ENCODE measurements at places on chromosomes 6 and 20.

GRCh38 chr6:129233458-129234134, 350.7 kb downstream of the LAMA2 start:
- no peak for DNase-seq

GRCh38 chr6:160505970-160506369, 157.8 kb downstream of the SLC22A3 start:
- no peak for DNase-seq

DNA sequence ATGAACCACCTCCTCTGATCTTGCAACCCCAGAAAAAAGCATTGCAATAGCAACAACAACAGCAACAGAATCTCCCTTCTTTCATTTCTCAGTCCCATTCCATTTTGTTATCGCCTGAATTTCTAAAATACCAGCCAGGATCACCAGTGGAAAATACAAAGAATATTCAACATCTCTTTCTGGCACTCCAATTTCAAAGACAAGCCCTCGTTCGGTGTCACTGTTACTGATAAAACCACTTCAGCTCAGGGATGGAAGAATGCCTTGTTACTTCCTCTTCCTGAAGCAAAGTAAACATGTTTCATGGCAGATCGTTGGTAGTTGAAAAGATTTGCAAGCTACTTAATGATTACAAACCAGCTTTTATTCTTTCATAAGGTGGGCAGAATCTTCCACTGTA, 94.0 kb upstream of the SPTLC3 start:
- DNase-seq, result no peak

DNA sequence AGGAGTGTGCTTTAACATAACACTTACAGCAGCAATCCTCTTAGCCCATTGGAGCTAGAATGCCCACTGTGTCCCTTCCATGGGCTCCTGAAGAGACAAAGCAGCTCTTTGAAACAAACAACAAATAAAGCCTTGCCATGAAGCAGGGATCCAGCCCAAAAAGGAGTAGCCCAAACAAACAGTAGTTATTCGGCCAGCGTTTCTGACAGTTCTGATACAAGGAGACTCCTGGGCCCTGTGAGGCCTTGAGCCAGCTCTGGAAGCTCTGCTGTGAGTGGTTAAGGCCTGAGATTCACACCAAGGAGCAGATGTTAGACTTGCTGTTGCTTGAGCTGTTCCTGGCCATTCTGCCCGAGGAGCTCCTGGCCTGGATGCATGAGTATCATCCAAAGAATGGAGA, 16.9 kb upstream of the ZSCAN16 start:
- no peak for DNase-seq

DNA sequence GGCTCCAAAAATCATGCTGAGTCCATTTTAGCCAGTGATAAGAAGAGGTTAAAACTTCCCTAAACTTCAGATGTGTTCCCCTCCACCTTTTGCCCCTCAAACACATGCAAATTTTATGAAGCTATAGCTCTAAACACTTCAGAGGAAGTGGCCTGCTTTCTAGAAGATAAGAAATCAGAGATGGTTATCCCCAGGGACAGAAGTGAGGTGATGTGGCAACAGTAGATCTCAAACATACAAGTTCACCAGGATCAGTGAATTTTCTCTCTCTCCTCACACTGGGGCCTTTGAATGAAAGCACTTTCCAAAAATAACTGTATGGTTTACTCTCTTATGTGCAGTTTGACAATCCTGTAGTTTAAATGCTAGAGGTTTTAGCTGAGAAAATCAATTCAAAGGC, 332.0 kb downstream of the BTBD9 start:
- no peak for DNase-seq

DNA sequence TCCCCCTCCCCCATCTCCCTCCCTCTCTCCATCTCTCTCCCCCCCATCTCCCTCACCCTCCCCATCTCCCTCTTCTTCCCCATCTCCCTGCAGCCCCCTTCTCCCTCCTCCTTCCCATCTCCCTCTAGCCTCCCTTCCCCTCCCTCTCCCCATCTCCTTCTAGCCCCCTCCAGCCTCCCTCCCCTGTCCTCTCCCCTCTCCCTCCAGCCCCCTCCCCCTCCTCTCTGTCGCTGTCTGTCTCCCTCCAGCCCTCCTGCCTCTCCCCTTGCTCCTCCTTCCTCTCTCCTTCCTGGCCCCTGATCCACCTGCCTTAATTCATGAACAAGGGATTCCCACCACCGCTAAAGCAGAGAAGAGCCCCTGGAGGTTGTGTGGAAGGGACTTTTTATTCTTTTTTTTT, 26.9 kb upstream of the CHMP4B start:
- DNase-seq, result no peak

DNA sequence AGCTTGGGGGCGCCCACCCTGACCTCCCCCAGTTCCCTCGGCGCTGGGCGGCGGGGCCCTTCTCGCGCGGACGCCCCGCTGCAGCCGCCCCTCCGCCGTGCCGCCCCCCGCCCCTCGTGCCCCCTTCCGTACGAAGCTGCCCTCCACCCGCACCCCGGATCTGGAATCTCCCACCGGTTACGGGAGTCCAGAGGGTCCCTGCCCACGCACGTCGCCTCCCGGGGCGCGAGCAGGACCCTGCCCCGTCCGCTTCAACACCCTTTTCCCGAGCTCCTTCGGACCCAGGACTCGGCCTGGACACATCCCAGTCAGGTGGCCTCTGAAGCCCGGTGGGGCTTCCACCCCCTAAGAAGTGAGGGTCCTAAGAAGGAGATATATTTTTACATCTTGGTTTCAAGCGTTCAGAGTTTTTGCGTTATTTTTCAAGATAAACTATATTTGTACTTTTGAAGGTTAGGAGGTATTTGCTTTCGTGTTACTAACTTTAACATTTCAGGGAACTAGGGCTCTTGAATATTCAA, 506 bp downstream of the ARFGAP1 start:
- no peak for DNase-seq

DNA sequence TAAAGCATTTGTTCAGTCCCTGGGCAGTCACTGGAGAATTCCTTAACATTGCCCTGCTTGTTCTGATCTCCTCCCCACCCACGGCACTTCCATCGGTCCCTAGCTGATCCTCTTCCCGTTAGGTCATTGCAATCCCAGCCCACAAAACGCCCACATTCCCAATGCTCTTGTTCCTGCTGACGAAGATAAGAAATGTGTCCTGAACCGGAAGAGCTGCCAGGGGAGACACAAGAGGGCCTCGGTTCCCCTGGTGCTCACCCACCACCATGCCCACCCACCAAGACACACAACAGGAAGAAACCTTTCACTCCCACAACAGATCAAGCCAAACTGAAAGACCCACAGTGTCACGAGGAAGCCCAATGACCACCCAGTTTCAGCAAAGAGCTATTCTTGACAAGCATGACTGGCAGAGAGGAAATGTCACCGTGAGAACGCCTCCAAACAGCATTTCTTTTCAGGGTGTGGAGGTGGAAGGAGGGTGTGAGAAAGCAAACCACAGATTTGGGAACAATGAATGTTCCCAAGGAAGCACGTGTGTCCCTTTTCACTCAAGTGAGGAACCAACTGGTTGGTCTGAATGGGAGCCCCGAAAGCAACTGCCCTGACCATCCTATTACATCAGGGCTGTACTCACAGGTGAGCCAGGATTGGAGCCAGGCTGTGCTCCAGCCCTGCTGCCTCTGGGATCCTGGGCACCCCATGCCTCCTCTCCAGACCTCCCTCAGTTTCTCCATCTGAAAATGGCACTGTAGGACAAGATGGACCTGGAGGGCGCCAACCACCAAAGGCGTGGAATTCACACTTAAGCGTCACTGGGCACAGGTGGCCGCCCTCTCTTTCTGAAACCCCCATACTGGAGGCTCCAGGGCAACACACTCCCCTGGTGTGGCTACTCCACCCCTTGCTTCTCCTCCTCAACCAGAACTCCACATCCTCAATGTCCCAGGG, 97.5 kb downstream of the ZMYND8 start:
- DNase-seq, result no peak

DNA sequence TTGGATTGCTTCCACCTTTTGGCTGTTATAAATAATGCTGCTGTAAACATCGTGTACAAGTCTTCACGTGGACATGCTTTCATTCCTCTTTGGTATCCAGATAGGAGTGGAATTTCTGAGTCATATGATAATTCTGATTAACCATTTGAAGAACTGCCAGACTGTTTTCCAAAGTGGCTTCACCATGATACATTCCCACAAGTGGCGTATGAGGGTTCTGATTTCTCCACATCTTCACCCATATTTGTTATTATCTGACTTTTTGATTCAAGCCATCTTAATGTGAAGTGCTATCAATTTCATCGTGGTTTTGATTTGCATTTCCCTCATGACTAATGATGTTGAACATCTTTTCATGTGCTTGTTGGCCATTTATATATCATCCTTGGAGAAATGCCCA, 2.9 kb upstream of the SNRPB start:
- DNase-seq, result no peak

DNA sequence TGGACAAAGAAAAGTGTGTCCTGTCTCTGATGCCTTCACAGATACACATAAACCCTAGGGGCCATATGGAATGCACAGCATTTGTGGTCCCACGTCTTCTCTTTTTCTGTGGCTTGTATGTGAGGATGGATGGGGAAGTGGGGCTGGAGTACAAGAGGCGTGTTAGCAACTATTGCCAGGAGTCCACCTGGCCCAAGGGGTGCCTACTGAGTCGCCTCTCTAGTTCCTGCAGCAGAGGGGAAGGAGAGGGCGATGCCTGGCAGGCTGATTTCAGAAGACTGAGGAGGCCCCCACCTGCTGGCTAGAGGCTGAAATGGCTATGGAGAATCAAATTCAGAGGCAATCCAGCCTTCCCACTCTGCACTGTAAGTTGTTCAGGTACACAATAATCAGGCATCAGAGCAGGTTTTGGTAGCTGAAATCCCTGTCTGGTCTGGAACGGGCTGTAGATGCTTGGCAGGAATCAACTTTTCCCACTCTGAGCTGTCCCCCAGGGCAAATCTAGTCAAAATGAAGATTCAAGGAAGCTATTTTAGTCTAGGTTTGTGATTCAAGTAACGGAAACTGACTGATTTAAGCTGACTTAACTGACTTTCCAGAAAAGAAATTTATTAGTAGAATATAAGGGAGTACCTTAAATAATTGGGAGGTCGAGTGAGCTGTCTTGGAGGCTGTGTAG, 14.9 kb upstream of the PPARD start:
- DNase-seq, result peak; percentile 65

GRCh38 chr6:109093732-109094415, 772 bp downstream of the SESN1 start:
- peak; percentile 20 for DNase-seq

DNA sequence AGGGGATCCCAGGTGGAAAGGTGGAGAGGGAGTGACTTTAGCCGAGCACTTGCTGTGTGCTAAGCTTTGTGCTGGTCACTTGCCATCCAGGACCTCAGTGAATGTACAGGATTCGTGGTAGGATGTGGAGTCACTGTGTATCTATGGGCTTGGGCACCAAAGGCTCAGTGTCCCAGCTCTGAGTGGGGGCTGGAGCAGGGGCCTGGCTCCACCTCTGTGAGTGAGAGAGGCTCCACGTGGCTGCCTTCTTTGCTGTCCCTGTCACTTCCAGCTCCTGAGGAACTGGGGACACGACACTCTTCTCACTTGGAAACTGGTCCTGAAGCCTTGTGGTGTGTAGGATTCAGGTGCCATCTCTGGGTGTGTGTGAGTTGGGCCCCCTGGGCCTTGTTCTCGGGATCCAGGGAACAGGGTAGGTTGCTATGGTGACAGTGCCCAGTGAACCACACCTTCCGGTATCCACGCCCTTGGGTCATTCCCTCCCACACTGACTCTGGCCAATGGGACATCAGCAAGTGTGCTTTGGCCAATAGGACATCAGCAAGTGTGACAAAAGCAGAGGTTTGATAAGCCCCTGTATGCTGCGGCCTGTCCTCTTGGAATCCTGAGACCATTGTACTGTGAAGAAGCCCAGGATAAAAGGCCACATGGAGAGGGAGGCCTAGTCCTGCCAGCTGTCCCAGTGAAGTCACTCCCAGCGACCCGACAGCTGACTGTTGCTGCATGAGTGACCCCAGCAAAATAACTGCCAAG, 87.7 kb downstream of the CDH22 start:
- peak; percentile 98 for DNase-seq

DNA sequence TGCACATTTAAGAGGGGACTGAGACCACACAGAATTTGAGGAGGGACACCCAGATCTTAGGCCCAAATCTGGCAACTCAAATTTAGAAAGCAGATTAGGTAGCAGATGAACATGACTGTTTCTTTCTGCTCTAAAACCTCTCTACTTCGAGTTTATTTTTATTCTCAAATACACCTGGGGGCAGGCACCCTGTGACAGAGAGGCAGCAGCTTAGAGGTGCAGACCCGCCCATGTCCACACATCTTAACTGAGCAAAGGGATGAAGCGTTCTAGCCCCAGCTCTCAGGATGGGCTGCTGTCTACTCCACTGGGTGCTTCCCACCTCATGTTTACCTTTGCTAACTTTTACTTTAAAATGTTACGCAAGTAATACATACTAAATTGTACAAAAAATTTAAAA, 125.0 kb downstream of the SLC23A2 start:
- no peak for DNase-seq

- no peak for DNase-seq
Measured at GRCh38 chr6:51584163-51584562, 503.2 kb downstream of the PKHD1 start.
